ENCODE measurements at places on chromosomes 5 and 9. TPM values are rescaled to one million over a fixed set of nuclear protein-coding genes. Genes with fewer than 3 reads are reported as not detected.

Gene B4GALT7
- 14.6 TPM for total RNA-seq

DNA sequence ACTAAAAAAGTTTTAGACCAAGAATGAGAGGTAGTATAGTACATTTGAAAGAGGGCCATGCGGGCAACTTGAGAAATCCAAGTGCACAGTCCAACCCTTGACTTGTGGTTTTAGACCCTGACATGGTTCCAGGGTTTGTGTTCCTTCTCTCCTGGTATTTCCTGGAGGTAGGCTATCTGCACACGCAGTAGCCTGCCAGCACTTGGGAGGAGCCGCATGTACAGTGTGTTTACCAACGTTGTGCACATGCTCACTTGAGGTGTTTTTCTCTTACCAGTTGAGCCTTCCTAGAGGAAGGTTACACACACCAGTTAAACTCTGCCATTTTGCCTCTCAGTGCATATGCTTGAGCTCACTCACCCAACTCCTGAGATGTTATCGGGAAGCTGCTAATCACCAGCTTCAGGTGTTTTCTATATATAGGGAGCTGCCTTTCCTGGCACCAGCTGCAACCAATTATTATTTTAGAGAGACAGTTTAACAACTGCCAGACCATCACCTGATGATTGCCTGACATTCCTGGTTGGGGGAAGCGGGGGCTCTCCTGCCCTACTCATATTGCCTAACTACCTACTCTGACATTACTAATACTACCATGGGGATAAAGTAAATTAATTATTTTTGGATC is 593.4 kb upstream of the TUSC1 start:
- DNase-seq: no peak

DNA sequence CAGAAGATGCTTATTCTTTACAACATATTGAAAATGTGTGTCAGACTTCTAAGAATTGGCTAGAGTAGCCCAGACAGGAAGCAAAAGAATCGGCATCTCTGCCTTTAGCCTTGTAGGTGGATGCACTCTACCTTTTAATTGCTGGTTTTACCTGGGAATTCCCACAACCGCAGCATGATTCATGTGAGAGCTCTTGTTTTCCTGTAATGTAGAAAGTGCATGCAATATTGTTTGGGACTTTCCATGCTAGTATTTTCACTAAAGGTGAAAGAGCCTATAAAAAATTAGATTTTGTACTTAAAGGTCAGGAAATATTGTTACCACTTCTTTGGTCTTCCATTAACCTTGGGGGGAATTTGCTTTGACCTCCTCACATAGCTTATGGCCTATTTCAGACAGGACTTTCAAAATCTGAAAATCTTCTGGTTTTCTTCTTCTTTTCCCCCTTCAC is 89.8 kb downstream of the NTRK2 start:
- peak; percentile 46 for DNase-seq

Gene GTF3C5
- 101 TPM for total RNA-seq

DNA sequence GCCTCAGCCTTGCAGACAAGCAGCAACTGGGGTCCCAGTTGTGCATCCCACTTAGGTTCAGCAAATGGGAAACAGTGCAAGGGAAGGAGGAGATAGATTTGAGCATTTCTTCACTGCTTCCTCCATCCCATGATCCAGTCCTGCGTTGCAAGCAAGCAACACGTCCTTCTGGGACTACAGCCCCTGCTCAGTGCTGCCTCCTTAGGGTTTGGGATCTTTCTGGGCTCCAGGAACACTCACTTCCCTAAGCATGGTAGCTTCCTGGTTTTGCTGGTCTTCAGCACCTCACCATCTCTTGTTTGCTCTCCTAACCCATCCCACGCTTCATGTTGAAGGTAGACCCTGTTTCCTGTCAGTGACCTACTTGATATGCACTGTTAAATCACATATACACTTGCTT is 444.7 kb downstream of the MED10 start:
- no peak for DNase-seq

Gene SMIM15
- total RNA-seq: 78.1 TPM

Gene IZUMO3
- total RNA-seq: not detected

DNA sequence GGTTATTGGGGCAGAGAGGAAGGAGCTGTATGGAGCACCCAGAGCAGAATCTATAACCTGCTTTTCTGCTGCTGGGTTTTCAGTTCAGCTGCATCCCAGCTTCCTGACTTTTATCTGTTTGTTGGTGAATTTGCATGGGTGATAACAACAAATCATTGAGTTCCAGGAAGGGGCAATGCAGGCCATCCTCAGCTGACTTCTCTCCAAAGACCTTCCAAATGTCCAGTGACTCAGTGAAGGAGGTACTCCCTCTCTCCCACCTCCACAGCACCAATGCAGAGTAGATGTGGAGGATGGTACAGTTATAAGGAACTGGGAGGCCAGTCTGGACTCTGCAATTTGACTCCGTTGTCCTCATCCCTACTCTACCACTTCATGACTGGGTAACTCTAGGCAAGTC is 1.6 kb upstream of the TXN start:
- DNase-seq: no peak

Gene IRX2
- total RNA-seq: not detected

DNA sequence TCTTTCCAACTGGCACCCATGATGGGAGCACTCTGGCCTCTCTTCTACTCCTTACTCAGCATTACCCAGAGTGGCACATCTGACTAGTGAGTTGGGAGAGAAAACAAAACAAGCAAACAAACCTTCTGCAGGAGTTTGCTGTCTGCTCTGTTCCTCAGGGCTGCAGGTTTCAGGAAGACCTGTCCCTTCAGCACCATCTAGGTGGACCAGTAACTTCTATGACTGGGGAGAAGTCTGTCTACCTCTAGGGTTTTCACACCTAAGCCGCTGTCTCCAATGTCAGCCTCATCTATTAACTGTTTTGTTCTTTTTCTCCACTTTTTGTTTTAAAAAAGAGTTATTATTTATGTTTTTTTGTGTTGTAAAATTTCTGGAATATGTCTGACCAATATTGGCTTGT is 58.7 kb downstream of the RAB3C start:
- no peak for DNase-seq

DNA sequence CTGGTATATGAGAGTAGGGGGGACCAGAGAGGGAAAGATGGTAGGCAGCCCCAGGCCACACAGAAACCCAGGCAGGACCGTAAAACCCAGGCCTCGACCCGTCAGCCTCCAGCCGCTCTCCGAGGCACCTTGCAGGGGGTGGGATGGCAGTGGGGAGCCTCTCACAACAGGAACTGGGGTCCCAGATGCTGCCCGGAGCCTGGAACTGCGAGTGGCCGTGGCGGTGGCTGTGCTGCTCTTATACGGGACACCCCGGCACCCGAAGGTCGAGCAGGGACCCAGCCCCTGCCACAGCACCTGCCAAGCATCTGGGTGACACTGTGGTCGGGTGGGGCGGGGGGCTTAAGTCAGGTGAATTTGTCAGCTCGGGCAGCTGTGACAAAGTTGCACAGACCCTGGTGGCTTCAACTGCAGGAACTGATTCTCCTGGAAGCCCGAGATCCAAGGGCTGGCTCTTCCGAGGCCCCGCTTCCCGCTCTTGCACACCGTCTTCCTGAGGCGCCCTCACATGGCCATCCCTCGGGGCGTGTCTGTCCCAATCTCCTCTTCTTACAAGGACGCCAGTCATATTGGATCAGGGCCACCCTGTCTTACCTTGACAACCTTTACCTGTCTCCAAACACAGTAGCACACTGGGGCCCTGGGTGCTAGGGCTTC is 47.6 kb upstream of the EGFL7 start:
- no peak for DNase-seq

DNA sequence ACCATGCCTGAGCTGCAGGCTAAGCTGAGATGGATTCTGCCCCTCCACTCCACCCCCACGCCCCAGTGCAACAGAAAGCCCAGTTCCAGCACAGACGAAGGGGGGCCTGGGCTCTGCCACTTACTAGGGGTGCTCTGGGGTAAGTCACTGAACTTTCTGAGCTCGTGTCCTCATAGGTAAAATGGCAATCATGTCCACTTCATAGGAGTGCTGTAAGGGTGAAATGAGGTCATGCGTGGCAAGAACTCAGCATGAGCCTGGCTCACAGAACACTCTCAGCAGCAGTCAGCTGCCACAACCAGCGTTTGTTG is 8.4 kb upstream of the PSD2 start:
- no peak for DNase-seq

Gene GNA14
- not detected for total RNA-seq

GRCh38 chr9:86511614-86512360 is 157.6 kb upstream of the TUT7 start:
- no peak for DNase-seq

DNA sequence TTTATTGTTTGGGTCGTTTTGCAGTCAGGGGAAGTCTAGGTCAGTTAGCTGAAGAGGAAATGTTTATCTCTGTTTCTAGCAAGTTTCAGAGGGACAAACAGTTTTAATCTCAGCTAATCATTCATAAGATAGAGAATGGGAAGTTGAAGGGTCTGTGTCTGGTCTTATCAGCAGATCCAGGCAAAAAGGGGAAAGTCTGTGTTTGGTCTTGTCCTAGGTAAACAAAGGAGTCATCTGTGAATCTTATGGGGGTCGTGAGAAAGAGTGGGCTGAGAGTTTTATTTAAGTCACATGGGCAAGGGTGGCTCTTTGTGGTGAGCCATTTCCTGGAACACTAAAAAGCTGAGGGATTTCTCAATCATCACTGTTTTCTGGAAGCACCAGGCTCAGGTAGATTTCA is 5.6 kb upstream of the SNCAIP start:
- DNase-seq: no peak

DNA sequence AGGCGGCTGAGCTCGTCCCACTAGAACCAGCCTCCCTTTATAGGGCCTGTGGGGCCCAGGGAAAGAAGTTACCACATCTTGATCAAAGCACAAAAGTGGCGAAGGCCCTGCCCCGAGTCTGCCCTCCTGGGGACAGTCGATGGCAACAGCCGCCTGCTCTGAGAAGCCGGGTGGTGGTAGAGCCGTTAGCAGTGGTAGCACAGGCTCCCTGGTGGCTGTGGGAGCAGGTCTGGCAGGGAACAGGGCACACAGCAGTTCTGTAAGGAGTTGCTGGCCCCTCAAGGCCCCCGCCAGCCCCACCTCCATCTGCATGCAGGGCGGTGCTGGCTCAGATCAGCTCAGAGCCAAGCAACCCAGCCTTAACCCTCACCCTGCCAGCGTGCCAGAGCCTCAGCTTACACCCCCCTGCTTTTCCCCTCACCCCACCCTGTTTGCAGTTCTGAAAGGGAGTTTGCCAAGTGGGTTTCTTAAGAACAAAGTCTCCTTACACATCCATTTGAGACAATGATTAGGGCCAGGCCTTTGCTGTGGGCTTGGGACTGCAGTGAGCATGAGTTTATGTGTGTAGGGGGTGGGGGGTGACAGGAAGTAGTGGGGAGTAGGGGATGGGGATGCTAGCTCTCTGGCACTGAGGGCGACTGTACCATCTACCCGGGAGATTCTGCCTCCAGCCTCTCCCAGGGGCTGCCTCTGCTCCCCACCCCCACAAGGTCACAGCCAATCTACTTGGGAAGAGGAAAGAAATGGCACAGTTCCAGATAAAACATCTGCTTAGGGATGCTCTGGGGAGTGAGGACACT is 11.8 kb downstream of the ACSL6 start:
- no peak for DNase-seq

Gene FOXI1
- total RNA-seq: not detected

- DNase-seq: no peak
Measured at GRCh38 chr5:167247816-167248215, 1043.6 kb upstream of the WWC1 start.

Gene HTR1A
- total RNA-seq: not detected
